GM23338 (cell line): ENCODE measurements at places on chromosomes 16 and 17.

DNA sequence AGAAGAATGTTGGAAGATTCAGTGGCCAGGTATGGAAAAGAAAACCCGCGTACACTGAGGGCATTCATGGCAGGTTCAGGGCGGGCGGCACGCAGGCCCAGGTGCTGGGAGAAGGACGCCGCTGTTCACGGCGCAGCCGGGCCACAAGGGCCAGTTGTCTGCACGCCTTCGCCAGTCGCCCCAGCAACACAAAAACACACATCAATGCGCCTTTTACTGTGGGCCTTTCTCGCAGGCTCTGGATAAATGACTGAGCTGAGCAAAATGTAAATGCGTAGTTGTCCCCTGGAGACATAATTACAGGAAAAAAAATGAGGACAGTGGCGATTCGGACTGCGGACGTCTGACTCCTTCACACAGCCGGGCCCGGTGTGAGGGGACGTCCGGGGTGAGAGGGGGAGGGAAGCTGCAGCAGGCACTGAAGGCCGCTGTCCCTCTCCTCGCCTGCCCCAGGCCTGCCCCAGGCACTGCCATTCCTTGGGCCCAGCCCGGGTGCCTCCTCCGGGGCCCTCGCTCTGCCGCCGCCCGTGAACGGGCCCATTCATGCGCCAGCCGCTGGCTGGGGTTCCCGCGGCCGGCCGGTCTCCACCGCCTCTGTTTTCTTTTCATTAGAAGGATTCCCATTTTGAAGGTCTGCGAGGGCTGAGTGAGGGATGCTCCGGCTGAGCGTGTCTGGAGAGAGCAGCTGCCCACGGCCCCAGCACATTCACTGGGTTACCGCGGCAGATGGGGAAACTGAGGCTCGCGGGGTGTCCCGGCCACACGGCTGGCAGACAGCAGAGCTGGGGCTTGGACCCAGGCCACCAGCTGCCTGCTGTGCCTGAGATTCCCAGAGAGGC is 6.5 kb upstream of the ZNF469 start:
- DNase-seq, result no peak

DNA sequence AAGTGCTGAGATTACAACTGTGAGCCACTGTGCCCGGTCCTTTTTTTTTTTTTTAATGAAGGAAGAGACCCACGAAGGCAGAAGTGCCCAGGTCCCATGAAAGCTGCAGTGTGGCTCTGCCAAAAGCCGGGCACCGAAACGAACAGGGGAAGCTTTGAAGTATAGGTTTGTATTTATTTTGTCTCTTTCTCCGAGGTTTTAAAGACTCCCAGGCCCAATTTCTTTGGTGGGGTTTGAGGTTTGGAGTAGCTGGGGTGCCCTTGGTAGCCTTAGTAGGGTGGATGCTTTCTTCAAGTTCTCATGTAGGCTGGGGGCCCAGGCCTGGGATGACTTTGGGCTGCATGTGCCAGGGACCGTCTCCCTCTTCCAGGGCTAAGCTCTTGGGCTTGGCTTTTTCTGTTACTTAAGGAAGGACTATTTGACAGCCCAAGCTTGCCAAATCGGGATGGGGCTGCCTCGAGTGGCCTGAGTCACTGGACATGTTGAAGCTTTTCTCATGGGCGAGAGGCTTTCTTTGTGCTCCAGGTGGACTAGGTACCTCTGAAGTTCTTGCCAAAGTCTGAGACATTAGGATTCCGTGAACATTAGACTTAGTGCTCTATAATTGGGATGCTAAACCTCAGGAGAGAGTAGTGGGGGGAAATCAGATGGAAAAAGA is 66.3 kb downstream of the WIPI1 start:
- no peak for DNase-seq

- peak; percentile 85 for DNase-seq
Measured at GRCh38 chr17:8162233-8162996, at the start of gene VAMP2. Gene VAMP2 (minus strand): TSS chr17:8162948. CDS start chr17:8162879, 69 bp downstream.

DNA sequence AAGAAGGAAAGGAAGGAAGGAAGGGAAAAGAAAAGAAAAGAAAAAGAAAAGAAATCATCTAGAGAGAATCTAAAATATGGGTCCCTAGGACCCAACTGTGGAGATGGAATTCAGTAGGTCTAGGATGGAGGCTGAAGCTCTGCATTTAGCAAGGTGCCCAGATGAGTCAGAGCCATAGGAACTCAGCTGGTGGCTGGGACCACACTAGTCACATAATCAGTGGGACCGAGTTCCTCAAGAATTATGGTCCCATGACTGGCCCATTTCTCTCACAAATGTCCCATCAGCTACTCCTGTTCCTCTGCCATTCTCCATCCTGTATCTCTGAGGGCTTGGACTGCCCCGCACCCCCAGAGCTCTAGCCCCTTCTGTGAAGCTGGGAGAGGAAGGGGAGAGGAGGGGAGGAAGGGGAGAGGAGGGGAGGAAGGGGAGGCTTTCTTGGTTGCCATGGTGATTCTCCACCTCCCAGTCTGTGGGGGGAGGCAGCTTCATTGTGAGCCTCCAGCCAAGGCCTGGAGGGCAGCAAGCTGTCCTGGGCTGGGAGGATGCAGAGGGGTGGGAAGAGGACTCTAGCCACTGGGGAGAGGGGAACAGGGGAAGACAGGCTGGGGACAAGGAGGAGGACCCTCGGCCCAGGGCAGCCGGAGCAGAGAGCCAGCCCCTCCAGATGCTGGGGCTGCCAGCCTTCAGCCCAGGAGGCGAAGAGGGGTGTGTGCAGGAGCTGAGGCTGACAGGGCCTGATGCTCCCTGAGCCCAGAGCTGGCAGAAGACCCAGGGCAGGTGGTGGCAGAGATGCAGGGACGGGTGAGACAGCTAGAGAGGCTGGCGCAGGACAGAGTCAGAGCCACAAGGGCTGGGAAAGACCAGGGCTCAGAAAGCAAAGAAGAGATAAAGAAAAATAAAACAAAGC is 37.8 kb upstream of the LHX1 start:
- DNase-seq, result peak; percentile 26

DNA sequence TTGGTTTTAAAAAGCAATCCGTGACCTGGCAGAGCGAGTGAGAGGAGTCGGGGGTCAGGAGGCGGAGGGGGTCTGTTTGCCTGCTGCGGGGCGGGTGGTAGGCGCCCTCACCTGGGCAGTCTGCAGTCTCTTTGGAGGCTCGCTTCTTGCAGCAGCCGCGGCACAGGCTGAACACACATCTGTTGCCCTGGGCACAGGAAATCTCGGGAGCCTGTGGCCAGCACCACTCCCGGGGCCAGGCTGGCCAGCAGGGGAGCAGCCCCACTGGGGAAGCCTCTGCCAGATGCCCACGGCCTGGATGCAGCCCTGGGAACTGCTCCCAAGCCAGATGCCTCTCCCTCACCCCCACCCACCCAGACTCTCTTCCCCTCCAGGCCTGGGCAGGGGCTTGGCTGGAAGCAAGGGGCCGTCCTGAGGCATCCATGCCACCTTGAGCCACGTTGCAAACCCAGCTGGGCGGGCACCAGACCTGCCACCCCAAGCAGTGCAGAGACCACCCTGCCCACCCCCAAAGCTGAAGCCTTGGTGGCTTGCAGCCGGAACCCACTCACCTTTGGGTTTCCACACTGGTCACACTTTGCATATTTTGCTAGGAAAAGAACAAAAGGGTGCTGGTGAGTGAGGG is 6.6 kb downstream of the GPS1 start:
- peak; percentile 6 for DNase-seq

DNA sequence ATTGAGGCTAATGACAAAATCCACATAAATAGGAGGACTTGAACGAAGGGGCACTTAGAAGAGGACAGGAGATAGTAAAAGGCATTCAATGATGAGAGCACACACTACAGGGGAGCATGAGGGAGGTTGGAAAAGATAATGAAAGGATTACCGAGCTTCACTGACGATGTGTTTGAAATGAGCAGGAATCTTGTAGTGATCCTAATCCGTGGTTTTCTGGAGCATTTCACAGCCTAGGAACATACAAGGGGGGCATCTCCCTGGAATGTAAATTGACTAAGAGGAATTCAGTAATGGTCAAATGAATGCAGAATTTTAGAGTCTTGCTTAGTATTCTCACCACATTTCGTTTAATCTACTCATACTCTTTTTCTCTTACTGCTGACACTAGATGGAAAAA is 5.2 kb downstream of the ATMIN start:
- no peak for DNase-seq

GRCh38 chr17:17851103-17852002 is 14.6 kb upstream of the SREBF1 start:
- DNase-seq, result no peak

- peak; percentile 46 for DNase-seq
Measured at GRCh38 chr17:56979091-56979480, 1.2 kb downstream of the SCPEP1 start.
